NK-92 treated with Interleukin-12 subunit alpha and Interleukin-12 subunit beta, amount 100 ng/mL, for 24 hours (cell line): ENCODE measurements at places on chromosomes 1 and 21.

DNA sequence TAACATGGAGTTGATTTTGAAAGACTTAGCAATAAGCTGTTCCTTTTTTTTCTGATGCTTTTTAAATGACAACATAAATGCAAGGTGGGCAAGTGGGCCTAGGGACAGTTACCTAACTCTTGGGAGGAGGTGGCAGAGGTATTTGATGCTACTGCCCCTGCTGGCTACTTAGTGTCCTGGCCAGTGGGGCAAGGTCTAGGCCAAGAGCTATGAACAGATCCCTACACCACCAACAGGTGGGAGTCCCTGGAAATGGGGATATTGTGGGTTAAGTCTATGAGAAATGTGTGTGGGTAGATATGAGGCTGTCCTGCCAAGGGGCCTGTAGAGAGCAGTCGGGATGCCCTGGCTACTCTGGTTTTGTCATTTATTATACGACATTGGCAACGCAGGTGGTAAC, 31.3 kb upstream of the B3GALT5 start:
- no peak for DNase-seq

DNA sequence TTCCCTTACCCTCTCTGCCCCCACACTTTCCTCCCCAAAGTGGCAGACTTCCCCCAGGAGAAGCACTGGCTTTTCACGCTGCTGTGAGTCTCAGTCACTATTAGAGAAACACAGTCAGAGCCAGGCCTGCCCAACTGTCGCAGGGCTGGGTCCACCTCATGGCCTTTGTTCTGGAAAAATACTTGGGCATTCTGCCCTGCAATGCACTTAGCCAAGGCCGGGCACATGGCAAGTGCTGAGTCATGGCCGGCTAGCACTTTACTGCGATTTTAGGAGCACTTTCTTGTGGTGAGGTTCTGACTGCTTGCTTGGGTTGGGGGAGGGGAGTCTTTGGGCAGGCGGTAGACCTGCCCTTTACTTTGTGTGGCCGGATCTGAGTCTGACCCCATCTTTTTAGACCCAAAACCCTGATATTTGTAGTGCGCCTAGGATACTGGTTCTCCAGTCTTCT, 7.7 kb downstream of the EPHX1 start:
- DNase-seq: peak; percentile 4

DNA sequence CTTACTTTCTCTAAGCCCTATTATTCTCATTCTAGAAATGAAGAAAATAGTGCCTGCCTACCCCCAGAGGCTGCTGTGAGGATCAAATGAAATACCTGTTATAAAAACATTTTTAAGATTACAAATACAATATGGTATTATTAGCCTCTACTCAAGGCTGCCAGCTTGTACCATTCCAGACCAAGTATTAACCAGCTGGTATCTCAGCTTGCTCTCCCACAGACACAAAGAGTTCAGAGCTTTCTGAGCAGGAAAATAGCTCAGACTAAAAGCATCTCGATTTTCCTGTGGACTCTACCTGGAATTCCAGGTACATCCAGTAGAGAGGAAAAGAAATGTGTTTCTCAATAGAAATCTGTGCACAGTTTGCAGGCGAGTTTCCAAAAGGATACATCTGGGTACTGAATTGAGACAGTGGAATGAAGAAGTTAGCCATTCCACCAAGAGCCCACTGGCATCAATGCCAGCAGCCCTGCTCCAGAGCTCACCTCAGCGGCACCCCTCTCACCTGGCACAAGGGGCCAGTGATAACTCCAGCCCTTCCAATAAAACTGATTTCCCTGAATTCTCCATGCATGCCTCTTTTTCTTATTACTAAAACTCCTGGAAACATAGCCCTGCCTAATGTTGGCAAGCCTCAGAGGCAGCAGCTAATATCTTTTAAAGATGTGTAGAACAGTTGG, 31.0 kb downstream of the TGFBR3 start:
- DNase-seq: no peak

DNA sequence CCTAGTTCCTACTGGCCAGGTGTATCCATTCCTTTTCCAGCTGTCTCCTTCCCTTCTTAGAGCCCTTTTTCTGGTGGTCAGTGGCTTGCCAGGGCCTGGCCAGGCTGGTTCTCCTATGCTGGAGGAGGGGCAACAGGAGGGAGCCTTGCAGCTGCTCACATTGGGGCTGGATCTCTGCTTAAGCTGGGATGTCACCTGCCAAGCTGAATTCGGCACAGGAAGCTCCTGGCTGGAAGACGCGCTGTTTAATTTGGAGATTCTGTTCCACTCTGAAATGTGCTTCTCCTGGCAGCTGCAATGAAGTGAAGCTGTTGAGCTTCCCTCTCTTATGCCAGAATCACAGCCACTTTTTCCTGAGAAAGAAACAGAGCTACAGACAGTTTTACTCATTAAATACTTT, 56.0 kb upstream of the POU3F1 start:
- DNase-seq: no peak

GRCh38 chr21:44051462-44051941, 39.4 kb downstream of the TRAPPC10 start:
- no peak for DNase-seq

GRCh38 chr1:221777431-221778072, 35.7 kb upstream of the DUSP10 start:
- peak; percentile 54 for DNase-seq

GRCh38 chr1:228937851-228938536, 202.7 kb downstream of the RHOU start:
- DNase-seq: no peak

DNA sequence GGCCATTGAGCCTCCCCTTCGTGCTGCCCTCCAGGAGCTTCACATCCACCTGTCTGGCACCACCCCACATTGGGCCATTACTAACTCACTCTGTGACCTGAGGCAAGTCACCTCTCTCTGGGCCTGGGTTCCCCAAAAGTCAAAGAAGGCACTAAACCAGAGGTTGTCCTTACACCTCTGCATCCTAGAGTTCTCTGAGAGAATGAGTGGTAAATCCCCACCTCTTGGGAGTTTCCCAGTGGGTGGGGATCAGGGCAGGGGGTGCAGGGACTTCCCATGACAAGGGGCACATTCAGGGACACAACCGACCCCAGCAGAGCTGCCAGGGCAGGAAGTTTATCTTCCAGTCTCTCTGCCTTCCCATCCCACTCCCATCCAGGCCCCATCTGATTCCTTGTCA, 99.7 kb downstream of the EPHB2 start:
- DNase-seq: no peak

DNA sequence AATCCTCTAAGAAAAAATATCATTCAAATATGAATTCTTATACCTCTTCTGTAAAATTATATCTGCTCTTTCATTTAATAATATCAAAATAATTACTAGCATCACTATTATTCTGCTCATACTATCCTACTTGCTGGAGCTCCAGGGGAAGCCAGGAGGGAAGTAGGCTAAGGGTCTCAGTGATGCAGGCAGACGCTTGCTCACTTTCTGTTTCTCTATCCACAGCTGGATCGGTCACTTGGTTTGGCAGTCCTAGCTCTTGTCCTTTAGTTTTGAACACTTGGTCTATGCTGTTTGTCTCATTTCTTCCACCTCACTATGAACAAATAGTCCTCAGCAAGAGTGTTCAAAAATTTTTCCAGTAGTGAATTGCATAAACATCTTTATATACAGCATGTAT, 11.3 kb downstream of the CCDC190 start:
- DNase-seq: no peak

GRCh38 chr21:45143855-45144254, 69.5 kb downstream of the ADARB1 start:
- no peak for DNase-seq

DNA sequence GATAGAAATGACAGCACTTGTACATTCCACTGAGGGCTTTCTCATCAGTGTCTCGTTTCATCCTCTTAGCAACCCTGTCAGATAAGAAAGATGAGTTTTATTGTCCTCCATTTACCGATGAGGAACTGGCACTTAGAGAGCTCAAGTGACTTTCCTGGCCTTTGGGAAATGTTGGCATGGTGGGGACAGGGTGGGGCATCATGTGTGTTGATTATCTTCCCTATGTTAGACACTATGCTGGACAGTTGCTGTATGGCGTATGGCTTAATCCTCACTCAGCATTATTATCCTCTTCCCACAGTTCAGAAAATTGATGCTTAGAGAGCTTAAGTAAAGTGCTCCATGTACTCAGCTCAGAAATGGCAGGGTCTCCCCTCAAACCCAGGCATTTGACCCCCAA, 163.2 kb downstream of the CAMTA1 start:
- DNase-seq: no peak

GRCh38 chr1:178243119-178243518, 149.2 kb downstream of the RASAL2 start:
- DNase-seq: no peak

DNA sequence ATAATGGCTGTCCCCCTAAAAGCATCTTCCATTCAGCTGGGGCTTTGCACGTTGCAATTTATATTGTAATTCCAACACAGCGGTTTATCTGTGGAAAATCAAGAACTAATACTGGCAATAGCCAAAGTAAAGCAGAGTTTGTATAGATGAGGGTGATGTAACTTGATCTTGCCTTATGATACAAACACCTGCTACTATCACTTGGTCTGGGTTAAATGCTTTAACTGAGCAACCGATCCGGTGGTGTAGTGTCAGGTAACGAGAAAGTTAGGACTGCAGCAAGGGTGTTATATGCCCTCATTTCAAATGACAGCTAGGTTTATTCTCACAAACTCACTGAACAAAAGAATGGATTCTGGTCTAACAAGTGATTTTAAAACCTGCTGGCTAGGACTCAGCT, 47.3 kb upstream of the PLPPR4 start:
- DNase-seq: no peak

- no peak for DNase-seq
These were observed 17.1 kb downstream of the SCAF4 start for GRCh38 chr21:31714741-31715365.

DNA sequence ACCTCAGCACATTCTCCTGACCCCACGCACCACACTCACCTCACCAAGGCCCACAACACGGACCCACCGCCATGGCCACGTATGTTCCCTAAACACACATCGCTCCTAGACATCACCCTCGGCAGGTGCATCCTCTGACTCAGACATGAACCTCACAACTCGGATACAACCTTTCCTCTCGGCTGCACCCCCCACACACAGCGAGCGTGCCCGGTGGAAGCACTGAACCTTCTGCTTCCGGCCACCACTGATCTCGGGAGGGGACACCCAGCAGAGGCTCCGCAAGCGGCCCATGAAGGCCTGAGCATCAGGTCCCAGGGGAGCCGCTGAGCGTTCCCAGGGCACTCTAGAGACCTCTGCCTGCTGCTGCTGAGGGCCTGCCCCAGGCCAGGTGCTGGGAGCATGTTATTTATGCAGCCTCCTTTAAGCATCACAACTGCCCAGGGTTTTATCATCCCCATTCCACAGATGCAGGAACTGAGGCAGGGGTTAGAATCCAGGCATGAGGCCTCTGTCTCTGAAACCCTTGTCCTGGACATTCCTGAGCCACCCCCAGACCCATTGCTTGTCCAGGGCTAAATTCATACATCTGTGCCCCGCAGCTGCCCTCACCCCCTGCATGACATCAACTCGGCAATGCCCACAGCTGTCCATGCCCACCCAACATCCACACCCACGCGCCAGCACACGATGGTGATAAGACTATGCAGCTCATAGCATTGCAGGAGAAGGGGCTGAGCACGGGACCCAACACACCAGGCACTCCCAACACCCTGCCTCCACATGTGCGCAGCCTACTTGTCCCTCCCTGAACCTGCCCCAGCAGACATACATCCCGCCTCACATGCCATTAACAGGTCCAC, 27.0 kb downstream of the SDC3 start:
- no peak for DNase-seq

- no peak for DNase-seq
These were observed 69.6 kb upstream of the KCTD3 start for GRCh38 chr1:215497528-215497927.

- DNase-seq: no peak
These were observed 74.3 kb downstream of the SDC3 start for GRCh38 chr1:30834253-30834652.

DNA sequence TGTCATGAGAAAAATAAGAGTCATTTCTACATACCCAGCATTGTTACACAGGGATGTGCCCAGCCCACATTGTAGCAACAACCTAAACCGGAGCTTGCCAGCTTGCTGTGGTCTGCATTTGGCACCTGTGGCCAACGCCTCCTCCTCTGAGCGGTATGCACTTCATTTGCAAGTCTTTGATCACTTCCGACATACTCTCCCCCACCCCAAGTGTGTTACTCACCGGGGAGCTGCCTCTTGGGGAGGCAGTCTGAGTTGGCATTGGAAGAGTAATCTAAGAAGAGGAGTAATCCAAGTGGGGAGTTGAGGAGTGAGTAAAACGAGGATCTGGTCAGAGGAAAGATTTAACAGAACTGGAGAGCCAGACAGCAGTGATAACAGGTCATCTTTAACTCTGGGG, 3.8 kb downstream of the BCL9 start:
- peak; percentile 86 for DNase-seq

- no peak for DNase-seq
These were observed 14.4 kb upstream of the AKR1A1 start for GRCh38 chr1:45535988-45536766.

DNA sequence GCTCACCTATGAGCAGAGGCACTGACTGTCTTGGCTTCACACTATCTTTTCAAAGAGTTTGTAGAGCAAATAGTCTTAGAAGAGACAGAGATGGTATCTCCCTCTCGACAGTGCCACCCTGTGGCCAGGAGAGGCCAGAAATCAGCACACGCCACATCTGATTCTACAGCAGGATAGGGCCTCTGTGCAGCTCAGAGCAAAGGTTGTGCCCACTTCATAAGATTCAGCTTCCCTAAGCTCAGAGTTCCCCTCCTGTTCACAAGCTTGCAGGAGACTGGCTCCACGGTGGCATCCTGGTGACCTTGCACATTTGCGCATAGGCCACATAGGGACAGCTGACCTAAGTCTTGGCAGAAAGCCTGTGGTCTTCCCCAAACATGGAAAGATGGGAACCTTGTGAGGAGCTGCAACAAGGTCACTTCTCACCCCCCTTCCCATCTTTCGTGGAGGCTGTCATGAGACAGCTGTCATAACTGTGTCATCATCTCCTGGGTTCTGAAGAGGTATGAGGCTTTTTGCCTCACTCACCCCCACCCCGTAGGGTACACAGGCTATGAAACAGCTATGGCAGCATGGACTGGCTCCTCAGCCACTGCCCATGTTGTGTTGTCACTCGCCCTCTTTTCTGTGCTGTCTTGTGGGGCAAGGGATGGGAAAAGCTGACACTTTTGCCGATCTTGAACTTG, 3.0 kb downstream of the ITLN2 start:
- DNase-seq: peak; percentile 38

DNA sequence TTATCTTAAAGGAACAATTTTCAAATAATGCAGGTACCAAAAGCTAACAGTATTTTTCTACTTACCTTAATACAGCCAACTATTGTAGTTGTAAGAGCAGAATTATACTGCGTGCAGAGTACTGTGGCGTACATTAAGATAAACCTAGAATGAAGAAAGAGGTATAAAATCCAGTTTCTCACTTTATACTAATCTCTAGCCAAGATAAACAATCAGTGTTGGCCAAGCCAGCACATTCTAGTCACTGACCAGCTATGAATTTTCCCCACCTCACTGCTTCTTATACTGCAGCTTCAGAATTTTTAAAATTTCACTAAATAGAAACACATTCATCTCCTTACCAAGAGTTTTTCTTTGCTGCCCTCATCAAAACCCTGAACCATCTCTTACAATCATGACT, 33.6 kb downstream of the SLC35D1 start:
- no peak for DNase-seq
